Astrocyte (in vitro differentiated cells and primary cell): ENCODE measurements at places on chromosomes 5 and 9.
A peak's percentile ranks its signal among the peaks of the same experiment; 100 is the strongest.

DNA sequence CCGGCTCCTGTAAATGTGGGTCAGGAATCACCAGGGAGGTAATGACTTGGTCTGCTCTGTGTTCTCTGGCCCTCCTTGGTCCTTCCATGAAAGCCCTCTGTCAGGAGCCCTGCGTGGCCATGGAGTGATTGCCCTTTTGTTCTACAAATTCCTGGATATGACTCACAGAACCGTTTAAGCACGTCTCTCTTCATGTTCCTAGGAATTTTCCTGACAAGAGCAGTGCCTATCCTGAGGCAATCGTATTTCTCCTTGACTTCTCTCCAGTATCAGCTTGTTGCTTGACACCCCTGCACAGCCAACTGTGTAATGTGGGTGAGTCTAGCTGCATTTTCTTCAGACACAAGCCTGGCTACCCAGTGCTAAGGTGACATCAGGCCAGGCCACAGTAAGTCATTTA lies 274.3 kb upstream of the ZNF462 start:
- DNase-seq: peak; percentile 64

DNA sequence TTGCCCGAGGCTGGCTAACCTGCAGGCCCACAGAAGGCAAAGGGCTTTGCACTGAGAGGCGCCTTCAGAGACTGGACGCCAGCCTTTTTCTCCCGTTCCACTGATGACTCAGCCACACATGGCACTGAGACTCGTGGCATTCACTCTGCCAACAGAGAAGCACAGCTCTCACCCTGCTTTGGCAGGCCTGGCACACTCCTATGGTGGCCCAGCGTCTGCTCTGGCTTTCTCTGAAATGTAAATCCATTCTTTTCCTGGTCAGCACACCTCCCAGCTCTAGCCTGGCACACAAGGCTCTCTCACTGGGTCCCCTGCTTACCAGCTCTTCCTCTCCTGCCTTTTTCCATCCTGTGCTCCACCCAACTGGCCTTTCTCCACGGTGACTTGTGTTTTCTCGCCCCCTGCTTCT lies 5.9 kb upstream of the MELK start:
- no peak for DNase-seq

- no peak for DNase-seq
Observed at GRCh38 chr9:20095430-20096092, 306.7 kb upstream of the SLC24A2 start.

DNA sequence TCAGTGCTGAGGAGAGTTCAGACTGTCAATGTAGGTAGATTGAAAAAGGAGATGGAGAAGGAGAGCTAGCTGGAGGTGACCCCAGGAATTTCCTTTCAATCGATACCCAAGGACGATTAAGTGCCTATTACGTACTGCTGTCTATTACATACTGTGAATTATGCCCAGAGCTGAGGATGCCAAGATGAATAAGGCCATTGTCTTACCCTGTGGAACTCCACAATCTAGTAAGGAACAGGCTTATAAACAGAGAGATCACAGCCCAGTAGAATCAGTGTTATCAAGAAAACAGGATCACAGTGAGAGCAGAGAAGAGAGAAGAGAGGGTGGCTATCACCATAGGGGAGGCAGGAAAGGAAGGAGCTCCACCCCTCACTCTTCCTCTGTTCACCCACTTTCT lies 54.1 kb upstream of the PDE8B start:
- no peak for DNase-seq

DNA sequence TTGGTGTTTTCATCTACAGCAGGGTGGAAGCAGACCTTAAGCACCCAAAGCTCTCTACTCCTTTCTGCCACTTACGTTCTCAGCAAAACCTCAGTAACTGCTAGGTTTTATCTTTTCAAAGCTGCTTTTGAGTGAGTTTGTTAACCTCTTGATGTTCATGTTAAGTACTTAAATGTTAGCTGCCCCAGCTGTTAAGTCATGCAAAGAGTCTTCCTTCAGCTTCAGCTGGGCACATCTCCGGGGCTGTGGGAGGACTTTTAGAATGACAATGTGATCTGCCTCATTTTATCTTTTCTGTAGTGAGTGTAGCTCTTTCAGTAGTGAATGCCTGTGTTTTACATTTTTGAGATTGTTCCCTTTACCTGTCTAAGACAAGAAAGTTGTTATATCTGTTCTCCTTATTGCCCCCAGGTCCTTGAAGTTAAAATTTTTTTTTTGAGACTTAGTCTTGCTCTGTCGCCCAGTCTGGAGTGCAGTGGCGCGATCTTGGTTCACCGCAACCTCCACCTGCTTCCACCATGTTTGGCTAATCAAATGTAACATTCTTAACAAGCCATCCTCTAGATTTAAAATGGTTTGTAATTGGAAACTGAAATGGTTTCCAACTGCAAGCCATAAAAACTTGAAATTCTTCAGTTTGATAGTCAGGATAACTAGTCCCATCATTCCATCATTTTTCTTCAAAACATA lies 19.6 kb downstream of the KDM4C start:
- DNase-seq: no peak

GRCh38 chr5:141941779-141942178 lies 16.2 kb downstream of the PCDH12 start:
- no peak for DNase-seq

DNA sequence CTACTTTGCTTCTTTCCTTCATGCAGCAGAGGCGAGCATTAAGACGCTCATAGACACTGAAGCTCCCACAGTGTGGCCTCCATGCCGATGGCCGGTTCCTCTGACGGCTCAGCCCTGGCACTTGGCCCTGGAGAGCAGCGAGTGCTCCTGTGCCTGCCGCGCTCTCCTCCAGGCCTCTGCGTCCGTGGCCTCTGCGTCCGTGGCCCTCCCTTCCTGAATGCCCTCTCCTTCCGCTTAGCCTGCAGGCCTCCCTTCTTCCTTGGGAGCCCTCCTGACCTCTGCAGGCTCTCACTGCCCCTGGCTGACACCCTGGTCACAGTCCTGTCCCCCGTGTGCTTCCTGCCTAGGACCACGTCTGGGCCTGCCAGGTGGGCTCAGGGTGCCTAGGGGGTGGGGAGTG lies 92.8 kb downstream of the ZNF354C start:
- DNase-seq: no peak

- no peak for DNase-seq
Observed at GRCh38 chr5:104071887-104072286, 509.3 kb upstream of the NUDT12 start.

- DNase-seq: peak; percentile 96
Observed at GRCh38 chr5:81420039-81420667, 26.2 kb upstream of the ACOT12 start.

DNA sequence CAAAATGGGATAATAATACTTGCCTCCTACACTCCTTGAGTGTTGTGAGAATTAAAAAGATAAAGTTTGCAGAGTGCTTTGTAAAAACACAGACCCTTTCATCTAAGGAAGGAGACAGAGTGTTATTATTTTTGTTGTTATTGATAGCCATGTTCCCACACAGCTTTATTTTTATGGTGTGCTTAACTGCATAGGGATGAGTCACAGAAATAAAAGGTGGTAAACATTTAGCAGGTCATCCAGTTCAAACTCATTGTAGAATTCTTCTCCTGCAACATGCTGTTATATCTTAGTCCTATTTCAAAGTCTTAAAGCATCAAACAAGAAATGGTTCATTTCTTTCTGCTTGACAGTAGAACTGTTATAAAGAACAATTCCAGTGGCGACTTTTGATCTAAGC lies 367.5 kb upstream of the ACTBL2 start:
- no peak for DNase-seq

GRCh38 chr5:154900066-154900465 lies 37.9 kb downstream of the GEMIN5 start:
- no peak for DNase-seq

GRCh38 chr9:137366891-137367381 lies 56.0 kb downstream of the EXD3 start:
- no peak for DNase-seq
